Sigmoid colon (tissue), 7 donors: ENCODE measurements at places on chromosomes 2 and 18. TPM values are rescaled to one million over a fixed set of nuclear protein-coding genes. Genes with fewer than 3 reads are reported as not detected.

IL36B gene
- not detected for polyA plus RNA-seq

FAM161A gene
- 1.1 TPM for polyA plus RNA-seq

OTOS gene
- not detected for polyA plus RNA-seq

TSGA10 gene
- 1.8 TPM for polyA plus RNA-seq

ATP6V1C2 gene
- under 0.01 TPM for polyA plus RNA-seq

SULT1C2 gene
- polyA plus RNA-seq, result not detected
